ENCODE measurements at places on chromosomes 13 and 19.
A peak's percentile ranks its signal among the peaks of the same experiment; 100 is the strongest.

DNA sequence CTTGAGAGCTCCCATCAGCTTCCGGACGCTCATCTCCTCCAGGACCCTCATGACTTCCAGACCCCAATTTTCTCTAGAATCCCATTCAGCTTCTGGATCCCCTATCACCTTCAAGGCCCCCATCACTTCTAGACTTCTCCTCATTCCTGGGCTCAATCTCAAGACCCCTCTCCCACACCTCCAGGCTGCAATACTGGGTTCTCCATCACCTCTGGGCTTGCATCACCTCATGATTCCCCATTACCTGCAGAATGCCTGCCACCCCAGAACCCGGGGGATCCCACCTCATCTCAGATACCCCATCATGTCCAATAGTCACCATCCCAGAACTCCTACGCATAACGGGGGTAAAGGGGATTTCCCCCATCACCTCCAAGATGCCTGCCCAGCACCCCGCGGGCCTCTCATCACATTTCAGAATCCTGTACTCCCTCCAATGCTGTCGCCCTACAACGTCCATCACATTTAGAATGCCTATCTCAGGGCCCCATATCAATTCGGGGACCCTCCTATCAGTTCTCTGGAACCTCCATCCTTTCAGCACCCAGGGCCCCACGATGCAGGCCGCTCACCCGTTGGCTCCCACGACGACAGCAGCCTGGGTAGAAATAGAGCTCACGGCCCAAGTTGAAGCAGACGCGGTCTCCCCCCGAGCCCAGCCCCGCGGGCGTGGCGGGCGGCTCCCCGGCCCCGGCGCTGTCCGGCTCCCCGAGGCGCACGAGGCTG lies 738 bp downstream of the DMWD start:
- no peak for DNase-seq

- DNase-seq, result no peak
These were observed 820.8 kb upstream of the MIR17HG start for GRCh38 chr13:90526711-90527110.

DNA sequence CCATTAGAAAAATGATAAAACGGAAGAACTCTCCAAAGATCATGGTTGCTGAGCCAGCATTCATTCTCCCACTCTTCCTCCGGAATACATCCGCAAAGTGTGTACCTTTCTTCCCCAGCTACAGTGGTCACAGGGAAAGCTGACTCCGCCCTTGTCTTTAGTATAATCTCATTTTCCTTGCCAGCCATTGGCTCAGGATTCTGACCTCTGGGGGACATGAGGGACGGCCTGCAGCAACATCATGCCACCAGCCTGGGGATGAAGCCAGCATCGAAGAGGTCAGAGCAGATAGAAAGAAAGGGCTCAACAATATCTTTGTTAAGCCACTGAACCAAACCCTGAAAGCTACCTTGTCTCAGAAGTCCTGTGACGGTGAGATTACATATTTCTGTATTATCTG lies 46.3 kb upstream of the TPP2 start:
- DNase-seq, result no peak

- no peak for DNase-seq
These were observed 44.3 kb downstream of the RAP2A start for GRCh38 chr13:97478247-97478646.

GRCh38 chr19:3672993-3673392 lies 27.3 kb downstream of the PIP5K1C start:
- DNase-seq, result no peak

DNA sequence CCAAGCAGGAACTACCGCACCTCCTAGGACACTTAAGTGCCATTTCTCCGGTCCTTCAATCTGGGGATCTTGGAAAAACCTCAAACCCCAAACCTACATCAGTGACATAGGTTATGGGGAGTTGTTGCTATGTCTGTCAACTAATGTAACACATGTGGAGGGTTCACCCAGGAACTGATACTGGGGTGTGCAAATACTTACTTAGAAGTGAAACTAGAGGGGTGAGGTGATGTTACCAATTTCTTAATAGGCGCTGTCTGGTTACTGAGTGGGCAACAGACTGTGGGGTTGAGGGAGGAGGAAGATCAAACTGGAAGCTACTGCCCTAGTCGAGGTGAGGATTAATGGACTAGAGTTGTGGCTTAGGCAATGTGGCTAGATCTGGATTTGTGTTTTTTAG lies 1.9 kb downstream of the ZNF586 start:
- DNase-seq, result no peak

- DNase-seq, result no peak
These were observed 36.5 kb upstream of the CLDN10 start for GRCh38 chr13:95516021-95516420.

GRCh38 chr13:109357751-109358471 lies 428.5 kb downstream of the IRS2 start:
- no peak for DNase-seq

GRCh38 chr19:9538183-9539058 lies at the start of gene ZNF426:
TSS of gene ZNF426 (minus strand) at chr19:9538645. CDS start at chr19:9536232, 2,413 bp downstream.
- peak; percentile 48 for DNase-seq

DNA sequence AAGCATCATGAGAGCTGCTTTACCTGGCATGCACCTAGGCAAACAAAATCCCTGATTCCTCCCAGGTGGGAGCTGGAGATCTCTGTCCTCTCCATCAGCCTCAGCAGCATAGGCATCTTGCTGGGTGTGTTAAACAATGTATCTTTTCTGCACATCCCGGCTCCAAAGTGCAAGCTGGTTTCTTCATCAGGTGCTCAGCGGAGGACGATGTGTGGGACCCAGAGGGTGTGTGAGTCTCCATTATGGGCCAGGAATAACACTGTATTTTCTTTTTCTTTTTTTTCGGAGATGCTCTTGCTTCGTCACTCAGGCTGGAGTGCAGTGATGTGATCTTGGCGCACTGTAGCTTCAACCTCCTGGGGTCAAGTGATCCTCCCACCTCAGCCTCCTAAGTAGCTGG lies 9.9 kb downstream of the CNFN start:
- no peak for DNase-seq

DNA sequence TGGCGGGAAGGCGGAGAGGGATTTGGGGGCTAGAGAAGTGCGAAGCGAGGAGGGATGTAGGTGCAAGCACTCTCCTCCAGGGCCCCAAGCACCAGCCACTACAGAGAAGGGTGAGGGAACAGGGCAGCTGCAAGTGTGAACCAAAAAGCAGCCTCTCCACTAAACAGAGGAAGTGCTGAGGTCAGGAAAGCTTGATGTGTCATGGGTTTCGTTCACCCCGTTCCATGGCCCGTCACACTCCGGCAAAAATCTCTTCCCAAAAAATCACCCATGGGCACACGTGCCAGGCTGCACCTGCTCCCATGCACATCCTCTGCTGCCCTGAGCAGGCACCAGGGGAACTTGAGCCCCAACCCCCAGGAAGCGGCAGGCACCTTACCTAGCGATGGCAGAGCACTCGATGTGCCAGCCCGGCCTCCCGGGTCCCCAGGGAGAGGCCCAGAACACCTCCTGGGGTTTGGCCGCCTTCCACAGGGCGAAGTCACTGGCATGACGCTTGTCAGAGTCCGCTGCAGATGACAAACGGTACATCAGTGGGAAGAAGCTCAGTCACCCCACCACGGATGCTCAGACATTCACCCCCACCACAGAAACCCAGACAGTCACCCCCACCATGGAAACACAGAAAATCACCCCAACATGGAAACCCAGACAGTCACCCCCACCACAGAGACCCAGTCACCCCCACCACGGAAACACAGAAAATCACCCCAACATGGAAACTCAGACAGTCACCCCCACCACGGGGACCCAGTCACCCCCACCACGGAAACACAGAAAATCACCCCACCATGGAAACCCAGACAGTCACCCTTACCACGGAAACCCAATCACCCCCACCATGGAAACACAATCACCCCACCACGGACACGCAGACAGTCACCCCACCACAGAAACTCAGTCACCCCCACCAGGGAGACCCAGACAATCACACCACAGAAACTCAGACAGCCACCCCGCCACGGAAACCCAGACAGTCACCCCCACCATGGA lies 29.0 kb downstream of the CARS2 start:
- DNase-seq, result no peak

DNA sequence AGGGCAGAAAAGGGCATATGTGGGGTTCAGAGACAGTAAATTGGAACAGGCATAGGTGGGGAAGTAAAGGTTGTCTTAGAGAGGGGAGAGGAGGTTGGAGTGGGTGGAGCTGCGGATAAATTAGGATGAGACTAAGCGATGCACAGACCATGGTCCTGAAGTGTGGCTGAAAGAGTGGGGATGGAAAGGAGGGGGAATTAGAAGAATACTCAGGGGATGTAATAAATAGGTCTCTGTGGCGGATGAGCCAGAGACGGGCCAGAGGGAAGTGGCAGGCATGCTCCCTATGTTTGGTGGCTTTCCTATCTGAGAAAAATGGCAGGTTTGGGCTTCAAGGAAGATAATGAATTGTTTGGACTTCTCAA lies 123.4 kb downstream of the OLFM4 start:
- DNase-seq, result no peak

DNA sequence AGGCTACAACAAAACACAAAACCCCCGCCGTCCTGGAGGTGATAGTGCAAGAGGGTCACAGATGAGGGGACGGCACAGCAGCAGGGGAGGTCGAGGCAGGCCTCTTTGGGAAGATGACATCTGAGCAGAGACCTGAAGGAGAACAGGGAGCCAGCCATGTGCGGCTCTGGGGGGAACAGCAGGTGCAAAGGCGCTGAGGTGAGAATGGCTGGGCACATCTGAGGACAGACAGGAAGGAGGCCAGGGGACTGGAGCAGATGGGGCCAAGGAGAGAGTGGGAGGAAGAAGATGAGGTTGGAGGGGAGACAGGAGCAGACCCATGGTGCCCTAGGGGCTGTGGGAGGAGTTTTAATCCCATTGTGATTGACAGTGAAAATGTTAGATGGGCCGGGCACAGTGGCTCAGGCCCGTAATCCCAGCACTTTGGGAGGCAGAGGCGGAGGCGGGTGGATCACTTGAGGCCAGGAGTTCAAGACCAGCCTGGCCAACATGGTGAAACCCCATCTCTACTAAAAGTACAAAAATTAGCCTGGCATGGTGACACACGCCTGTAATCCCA lies 1.8 kb upstream of the CKM start:
- DNase-seq, result no peak

- DNase-seq, result peak; percentile 67
These were observed 7.5 kb upstream of the ARHGEF18 start for GRCh38 chr19:7340959-7341837.

DNA sequence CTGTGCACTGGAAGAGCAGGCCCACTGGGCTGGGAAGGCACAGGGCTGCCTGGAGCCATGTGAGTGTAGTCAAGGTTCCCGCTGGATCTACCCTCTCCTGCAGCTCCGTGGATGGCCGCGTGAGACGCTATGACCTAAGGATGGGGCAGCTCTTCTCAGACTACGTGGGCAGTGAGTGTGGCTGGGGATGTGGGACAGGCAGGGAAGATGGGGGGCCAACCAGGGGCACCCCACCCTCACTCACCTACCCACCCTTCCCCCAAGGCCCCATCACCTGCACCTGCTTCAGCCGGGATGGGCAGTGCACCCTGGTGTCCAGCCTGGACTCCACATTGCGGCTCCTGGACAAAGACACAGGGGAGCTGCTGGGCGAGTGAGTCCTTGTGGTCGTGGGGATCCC lies 6.1 kb downstream of the WDR83 start:
- no peak for DNase-seq

DNA sequence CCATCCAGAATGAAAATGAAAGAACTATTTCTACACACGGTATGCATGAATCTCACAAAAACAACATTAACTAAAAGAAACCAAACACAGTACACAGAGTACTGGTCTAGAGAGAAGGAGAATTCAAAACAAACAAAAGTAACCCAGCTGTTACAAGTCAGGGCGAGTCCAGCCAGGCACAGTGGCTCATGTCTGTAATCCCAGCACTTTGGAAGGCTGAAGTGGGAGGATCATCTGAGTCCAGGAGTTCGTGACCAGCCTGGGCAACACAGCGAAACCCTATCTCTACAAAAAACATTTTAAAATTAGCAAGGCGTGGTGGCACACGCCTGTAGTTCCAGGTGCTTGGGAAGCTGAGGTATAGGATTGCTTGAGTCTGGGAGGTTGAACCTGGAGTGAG lies 1.7 kb upstream of the PSMC4 start:
- DNase-seq, result no peak

GRCh38 chr19:33298146-33298911 lies 4.0 kb downstream of the CEBPA start:
- DNase-seq, result no peak

GRCh38 chr13:111337206-111337605 lies 16.8 kb downstream of the TEX29 start:
- DNase-seq, result no peak

GRCh38 chr19:33631609-33631973 lies 9.8 kb downstream of the CHST8 start:
- no peak for DNase-seq

DNA sequence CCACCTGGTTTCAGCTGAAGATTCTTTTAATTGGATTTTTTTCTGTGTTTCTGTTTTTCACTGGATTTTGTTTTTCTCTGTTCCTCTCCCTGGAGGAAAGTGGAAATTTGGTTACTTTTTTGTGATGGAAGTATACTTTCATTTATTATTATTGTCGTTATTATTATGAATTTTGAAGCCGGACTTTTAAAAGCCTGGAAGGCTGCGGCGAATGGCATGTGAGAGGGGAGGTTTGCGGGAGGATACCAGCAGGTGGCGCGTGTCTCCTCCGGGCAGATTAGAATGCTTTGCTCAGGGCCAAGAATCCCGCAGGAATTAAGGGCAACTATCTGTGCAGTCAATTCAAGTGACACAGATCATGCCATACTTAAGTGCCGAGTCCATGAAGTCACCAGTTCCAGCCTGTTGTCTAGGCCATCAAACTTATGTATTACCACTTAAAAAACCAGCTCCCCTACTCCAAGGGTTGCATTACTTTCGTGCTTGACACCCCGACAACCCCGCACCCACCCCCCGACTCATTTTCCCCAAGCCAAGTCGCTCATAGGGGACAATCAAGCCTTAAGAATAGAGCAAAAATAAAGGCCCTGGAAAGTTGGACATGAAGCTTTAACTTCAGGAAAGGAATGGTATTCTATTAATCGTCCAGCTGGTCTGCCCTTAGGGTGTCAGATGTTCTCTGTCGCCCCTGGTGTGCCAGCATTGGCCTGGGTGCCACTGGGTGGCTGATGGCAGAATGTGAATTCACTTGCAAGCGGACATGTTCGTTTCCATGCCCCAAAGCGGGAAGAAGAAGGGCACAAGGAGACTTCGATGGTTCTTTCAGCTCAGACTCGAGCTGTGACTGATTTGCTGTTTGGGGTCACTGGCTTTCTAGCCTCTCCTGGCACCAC lies 1.3 kb upstream of the LRCH1 start:
- peak; percentile 16 for DNase-seq

- no peak for DNase-seq
These were observed 1.3 kb downstream of the SOX21 start for GRCh38 chr13:94710881-94711560.

DNA sequence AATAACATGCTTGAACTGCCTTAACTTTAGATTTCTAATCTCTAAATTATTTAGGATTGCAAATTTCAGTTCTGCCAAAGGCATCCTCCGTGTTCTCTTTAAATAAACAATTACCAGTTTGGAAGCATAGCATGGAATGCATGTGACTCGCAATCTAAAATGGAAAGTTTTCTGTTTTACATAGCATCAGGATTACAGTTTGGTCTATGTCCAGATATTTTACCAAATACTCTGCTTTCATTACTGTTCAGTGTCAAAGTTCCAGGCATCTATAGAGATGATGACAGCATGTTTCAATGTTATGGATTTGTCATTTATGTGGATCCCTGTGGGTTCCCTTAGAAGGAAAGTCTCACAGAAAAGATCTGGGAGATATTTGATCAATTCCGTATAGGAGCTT lies 16.8 kb downstream of the FLT1 start:
- DNase-seq, result no peak

All from stimulated activated CD4-positive, alpha-beta T cell treated with anti-CD3 and anti-CD28 coated beads, Interleukin-1b, Interleukin-23, amount 100 ng/mL, for 1 hour (primary cell).